ENCODE measurements at places on chromosomes 1 and 21.

DNA sequence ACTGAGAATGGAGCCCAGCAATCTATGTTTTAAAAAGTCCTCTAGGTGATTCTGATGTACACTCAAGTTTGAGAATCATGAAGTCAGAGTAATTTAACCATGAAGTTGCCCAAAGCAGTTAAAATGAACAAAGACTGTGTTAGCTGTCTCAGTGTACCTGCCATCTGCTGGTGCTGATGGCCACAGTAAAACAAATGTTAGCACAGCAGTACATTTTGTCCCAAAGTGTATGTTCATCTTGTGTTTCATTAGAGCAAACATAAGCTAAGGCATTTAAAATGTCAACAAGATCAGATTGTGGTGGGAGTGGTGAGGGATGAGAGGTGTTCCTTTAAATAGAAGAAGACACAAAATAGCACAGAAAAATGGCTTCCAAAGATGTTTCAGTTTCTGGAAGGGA lies 31.1 kb downstream of the FYB2 start:
- no peak for DNase-seq

GRCh38 chr1:83958704-83959103 lies 40.2 kb downstream of the TTLL7 start:
- DNase-seq, result no peak

DNA sequence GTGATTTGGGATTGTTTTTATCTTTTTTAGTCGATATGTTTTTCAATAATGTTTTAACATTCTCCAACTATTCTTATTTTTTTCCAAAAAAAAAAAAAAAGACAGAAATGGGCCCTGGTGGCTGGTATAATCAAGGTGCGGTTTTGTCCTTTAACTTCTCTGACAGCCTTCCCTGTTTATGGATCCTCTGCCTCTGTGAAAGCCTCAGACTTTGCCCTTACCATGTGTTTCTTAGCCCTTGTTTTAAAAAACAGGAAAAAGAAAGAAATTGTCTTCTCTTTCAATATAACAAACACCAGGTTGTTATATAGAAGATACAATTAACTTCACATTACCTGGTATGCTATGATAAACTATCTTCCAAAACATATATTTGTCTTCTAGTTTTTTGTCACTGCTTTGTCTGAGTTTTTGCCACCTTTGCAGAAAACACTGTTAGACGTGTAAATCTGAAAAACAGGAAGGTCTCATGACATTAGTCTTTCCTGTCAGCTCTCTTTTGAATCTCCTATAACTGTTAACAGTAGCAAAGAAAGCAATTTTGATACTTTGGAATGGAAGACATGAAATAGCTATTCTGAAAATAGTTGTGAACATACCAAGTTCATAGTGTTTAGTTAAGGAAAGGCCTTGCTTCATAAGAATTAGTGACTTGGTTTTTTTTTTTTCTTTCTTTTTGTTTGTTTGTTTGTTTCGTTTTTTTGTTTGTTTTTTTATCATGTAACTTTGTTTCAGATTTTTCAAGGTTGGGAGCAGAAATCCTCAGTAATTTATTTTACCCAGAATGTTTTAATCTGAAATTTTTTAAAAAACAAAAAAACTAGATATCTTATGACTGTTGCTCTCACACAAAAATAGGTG lies 31.7 kb upstream of the CACYBP start:
- no peak for DNase-seq

DNA sequence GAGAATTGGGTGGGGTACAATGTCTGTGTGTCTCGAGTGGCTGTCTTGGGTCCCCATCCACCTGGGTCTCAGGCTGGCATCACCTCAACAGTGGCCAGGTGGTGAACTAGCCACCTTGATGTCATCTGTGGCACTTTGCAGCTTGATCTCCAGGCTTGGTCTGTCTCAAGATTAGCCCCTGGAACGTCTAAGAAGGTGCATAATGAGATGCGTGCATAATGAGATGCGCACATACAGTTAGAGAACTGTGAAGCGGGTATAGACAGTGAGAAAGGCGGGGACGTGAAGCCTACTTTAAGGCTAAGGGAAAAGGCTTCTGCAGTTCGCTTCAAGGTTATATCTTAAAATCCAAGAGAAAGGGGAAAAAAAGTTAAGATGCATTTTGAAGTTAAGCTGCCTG lies 98.7 kb downstream of the WDR4 start:
- no peak for DNase-seq

DNA sequence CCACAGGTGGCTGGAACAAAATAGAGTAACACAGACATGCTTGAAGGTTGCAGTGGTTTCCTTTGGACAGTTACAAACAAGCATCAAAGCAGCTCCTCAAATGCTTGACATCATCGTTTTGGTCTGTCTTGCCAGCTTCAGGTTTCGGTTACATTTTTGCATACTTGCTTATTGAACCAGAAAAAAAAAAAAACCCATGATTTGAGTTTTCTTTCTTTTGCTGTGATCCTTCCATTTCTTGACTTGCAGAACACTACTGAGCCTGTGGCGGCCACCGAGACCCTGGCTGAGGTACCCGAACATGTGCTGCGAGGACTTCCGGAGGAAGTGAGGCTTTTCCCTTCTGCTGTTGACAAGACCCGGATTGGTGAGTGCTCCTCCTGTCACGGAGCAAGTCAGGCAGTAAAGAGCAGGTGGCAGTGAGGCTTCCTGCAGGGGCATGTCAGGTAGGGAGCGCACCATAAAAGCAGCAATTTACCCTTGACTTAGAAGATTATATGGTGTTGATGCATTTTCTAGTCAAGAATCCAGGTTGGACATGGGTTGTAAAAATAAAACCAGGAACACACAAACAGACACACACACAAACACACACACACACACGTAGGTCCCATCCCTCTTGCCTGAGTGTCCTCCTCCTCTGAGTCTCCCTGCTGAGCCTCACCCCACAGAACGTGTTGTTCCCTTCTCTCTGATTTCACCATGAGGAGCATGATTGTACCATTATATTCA lies 30.9 kb downstream of the PRDM2 start:
- no peak for DNase-seq

DNA sequence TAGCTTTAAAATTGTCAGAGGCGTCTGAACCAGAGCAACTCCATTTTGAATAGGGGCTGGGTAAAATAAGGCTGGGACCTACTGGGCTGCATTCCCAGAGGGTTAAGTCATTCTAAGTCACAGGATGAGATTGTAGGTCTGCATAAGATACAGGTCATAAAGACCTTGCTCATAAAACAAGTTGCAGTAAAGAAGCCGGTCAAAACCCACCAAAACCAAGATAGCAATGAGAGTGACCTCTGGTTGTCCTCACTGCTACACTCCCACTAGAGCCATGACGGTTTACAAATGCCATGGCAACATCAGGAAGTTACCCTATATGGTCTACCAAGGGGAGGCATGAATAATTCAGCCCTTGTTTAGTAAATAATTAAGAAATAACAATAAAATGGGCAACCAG lies 143.6 kb downstream of the GABPA start:
- DNase-seq, result no peak

- no peak for DNase-seq
Measured at GRCh38 chr1:110235834-110236682, 25.9 kb downstream of the KCNC4 start.

- DNase-seq, result no peak
Measured at GRCh38 chr1:72637593-72637992, 355.3 kb upstream of the NEGR1 start.

GRCh38 chr1:115539061-115539460 lies 102.7 kb upstream of the VANGL1 start:
- DNase-seq, result no peak

- no peak for DNase-seq
Measured at GRCh38 chr1:77817368-77818209, 38.1 kb downstream of the MIGA1 start.

DNA sequence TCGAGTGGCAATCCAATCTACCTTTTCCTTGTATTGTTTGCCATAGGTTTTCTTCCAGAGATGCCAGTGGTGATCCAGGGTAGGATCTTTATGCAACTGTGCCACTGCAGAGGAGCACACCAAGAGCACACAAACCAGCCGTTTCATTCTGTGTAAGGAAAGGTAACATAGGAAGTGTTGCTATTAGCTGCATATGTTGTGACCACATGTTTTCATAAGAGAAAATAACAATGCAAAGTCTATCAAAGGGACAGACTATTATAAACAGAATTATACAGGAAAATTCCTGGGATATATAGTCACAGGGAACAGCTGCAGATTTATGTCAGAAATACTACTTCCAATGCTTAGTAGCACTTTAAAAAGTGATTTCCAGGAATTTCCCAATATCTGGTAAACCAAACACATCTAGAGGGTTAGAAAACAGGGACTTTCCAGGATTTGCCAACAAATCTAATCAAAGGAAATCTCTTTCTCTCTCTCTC lies 919 bp downstream of the CTSS start:
- DNase-seq, result no peak

DNA sequence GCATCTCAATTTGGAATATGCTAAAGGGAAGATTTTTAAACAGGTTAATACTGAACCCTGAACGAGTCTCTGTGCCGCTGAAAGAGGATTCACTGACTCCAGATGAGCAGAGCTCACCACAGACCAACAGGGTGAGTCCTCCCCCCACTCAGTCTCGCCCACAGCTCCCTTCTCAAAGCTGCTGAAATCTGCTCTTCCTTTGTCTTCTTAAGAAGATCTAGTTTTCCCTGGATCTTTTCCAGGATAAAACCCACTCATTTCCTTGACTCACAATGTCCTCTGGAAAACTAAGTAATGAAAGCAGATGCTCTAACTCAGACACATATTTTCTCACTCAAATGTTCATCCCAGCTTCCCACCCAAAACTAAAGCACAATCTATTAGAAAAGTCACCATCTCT lies 447.0 kb upstream of the PKN2 start:
- peak; percentile 66 for DNase-seq

GRCh38 chr1:116529199-116529631 lies 41.6 kb downstream of the CD58 start:
- no peak for DNase-seq

- no peak for DNase-seq
Measured at GRCh38 chr1:101264697-101265096, 27.9 kb downstream of the S1PR1 start.

GRCh38 chr1:15198684-15199083 lies 45.1 kb downstream of the TMEM51 start:
- DNase-seq, result no peak

GRCh38 chr1:166907051-166907450 lies 31.0 kb upstream of the TADA1 start:
- no peak for DNase-seq

GRCh38 chr1:18967066-18967690 lies 10.7 kb upstream of the IFFO2 start:
- no peak for DNase-seq

DNA sequence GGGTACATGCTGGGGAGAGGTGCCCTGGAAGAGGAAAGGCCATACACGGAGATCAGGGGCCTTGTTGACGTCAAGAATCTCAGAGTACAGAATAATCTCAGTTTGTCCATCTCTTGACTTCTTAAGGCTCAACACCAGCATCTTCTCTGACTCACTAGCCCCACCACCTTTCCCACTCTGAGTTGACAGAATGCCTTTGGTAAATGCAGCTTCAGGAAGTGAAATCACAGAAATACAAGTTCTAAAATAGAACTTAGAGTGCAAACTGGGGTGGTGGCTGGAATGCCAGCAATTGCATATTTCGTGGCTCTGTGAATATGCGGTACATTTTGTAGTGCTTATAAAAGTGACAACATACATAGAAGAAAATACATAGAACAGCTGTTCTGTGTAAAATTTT lies 1.6 kb downstream of the COG2 start:
- no peak for DNase-seq

DNA sequence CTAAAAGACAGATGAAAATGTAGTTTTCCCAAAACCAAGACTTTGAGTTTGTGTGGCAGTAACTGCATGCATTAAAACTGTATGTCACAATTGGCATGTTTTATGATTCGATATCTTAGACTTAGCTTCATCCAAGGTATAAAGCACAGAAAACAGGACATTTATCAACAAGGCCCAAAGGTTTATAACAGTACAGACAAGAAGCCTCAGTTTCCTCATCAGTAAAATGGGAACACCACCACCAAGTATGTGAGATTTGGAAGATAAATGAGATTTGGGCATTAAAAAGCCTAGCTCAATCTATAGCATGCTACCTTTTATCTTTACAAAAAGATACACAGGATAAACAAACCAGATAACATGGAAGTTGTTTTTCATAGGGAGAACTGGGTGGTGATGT lies 128.5 kb downstream of the DAB1 start:
- DNase-seq, result no peak

DNA sequence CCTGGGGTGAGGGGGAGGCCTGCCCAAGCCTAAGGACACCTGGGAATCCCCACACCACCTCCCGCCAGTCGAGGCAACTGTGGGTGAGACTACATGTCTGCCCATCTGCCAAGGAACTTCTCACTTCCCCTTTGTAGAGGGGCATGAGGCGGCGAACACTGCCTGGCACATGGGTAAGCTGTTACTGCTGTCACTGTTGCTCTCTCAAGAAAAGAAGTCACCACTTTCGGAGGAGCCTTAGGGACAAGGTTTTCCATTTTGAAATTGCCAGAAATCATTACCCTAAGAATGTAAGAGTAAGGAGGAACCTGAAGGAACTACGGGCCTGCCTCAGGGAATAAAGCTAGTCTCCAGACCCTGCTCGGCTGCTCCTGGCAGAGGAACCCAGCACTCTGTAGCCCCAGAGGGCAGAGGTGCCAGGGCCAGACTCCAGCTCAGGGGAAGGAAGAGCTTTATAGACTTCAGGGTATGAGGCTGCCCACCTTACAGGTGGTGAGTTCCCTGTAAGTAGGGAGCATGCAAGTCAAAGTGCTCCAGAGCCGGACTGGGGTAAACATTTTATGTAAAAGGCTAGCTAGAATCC lies 23.3 kb downstream of the SLC2A1 start:
- DNase-seq, result no peak

- DNase-seq, result no peak
Measured at GRCh38 chr1:27778056-27778455, 5.0 kb downstream of the STX12 start.

DNA sequence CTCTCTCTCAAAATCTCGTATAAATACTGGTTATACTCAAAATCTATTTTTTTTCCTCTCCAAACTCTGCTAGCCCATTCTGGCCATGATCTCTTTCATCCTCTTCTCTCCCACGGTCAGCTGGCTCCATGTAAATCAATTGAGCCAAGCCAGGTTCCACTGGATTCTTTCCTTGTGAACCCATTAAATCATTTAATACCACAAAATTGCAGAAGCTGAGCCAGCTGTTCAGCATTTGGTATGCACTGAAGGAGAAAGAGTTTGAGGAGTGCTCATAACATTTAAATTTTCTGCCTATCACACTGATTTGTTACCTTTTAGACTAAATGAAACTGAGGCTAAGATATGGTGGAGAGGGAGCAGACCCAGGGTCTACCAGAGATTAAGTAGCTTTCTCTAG lies 29.1 kb upstream of the TADA1 start:
- DNase-seq, result no peak

DNA sequence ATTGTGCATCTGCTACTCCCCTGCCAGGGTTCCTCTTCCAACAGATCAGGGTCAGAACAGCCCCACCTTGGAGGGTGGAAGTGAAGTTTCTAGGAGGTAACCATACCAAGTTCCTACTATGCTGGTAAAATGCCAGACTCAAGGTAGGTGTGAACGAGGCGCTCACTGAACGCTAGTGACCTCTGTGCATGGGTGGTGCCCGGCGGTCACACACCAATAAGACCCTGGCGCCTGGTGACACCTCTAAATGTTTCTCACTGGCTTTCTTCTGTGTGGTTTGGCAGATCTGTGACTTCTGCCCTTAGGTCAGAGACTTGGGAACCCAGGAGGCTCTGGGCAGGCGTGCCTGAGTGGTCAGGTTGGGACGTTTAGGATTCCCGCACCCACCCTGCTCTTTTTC lies 55.9 kb downstream of the TMCO4 start:
- no peak for DNase-seq

- DNase-seq, result no peak
Measured at GRCh38 chr1:67745875-67746698, 61.1 kb downstream of the GADD45A start.
